ENCODE measurements at places on chromosomes 1 and 21.

DNA sequence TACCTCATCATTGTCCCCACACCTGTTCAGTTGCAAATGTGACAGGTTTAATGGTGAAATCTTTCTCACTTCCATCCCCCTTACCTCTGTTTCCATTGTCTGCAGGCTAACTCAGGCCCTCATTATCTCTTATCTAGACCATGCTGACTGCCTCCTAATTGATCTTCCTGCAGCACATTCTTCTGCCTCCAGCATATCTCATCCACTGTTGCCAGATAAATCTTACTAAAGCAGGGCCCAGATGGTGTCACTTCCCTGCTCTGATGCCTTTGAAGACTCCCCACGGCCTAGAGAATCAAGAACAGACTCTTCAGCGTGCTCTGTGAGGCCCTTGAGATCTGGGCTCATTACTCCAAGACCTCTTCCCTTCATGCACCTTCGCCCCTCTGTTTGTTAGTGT, 230.1 kb downstream of the DUSP10 start:
- no peak for DNase-seq

DNA sequence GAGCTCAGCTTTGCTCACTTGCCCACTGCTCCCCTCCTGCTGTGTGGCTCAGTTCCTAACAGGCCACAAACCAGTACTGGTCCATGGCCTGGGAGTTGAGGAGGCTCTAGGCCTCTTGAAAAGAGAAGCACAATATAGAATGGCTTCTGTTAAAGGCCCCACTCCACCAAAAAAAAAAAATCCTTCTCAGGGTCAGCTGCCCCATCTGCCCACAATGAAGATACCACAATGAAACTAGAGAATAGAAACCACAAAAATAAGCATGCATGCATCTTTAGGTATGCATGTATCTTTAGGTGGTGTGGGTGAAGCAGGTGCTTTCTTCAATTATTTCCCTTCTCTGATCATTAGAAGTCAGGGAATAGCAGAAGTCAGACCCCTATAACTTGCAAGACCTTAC, 620.4 kb upstream of the BEND5 start:
- no peak for DNase-seq

DNA sequence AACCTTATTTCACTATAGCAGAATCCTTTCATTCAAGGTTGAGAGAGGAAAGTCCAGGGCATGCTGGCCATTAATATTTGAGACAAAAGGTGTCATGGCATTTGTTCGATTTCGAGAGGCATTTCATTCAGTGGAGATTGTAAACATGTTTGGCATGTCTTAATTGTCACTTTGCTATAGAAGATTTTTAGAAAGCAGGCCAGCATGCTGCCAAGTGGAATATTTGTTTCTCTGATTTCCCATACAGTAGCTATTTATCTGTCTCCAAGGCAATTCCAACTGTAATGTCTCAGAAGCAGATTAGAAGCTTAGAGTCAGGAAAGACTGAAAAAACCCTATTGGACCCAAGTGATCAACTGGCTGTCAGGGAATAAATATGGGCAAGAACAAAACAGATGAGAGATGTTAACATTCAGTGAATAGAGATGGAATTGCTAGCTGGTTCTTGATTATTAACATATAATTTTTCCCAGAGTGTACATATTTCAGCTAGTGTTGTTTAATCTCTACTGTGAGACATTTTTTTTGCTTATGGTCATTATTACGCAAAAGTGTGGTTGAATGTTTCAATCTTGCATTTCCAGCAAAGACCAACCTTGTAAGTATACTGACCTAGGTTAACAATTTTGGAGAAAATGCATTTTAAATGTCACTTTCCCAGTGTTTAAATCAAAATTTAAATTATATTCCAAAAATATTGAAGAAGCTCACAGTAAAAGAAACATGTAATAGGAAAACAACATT, 174.6 kb downstream of the KCNK2 start:
- no peak for DNase-seq

DNA sequence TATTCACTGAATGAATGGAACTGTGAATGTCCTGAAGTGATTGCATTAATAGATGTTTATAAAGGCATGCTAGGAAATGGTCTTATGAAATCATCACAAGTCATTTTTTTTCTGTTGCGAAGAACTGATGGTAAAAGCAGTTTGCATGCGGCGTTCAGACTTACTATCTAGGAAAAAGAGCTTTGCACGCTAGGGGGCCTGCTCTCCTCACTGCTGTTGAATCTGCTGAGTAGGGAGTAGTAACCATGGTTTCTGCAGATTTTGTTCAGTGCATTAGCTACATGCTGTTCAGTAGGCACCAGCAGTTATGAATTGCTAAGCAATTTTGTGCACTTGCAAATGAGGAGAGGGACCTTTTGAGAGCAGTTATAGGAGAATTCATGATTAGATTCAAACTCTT, 57.9 kb downstream of the CENPF start:
- DNase-seq: no peak

DNA sequence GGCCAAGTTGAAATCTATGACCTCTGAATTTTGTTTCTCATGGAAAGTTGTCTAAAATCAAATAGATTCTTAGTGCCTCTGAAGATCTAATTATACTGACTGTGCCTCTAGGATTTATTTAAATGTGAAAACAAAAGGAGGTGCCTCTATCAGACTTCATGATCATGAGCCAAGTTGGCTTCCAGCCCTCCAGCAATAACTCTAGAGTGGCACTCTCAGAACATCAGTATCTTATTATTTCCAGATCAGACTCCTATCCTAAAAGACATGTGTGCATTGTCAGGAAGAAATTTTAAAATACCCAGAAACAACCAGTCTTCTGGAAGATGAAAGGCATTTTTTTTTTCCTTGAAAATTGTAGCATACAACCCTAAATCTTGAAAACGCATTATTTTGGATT, 368.0 kb downstream of the PDE4B start:
- DNase-seq: no peak

DNA sequence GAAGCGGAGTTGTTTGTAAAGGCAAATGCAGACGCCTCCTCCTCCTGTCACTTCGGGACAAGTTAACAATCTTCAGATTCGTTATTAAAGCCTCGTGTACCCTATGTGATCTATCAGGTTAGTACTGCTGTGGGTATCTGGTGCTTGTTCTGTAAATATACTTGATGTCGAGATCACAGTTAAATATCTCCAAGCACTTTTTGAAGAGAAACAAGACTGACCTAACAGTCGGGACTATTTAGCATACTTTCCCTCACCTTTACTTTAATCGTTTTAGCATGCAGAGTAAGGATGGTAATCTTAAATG, 710 bp downstream of the KLHL20 start:
- no peak for DNase-seq
